ENCODE measurements at places on chromosomes 16 and 17.

DNA sequence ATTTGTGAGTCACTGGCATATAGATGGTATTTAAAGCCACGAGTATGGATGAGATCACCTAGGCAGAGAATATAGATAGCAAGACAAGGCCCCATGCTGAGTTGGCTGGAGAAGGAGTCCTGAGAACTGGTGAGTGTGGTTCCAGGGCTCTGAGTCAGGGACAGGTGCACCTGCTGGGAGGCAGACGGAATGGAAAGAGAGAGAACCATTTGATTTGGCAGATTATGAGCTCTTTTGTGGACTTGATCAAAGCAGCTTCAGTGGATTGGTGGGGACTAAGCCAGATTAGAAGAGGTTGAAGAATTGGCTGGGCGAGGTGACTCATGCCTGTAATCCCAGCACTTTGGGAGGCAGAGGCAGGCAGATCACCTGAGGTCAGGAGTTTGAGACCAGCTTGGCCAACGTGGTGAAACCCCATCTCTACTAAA lies 4.3 kb upstream of the C16orf92 start:
- no peak for DNase-seq

- no peak for DNase-seq
Observed at GRCh38 chr17:72946156-72946555, 146.3 kb downstream of the SLC39A11 start.

DNA sequence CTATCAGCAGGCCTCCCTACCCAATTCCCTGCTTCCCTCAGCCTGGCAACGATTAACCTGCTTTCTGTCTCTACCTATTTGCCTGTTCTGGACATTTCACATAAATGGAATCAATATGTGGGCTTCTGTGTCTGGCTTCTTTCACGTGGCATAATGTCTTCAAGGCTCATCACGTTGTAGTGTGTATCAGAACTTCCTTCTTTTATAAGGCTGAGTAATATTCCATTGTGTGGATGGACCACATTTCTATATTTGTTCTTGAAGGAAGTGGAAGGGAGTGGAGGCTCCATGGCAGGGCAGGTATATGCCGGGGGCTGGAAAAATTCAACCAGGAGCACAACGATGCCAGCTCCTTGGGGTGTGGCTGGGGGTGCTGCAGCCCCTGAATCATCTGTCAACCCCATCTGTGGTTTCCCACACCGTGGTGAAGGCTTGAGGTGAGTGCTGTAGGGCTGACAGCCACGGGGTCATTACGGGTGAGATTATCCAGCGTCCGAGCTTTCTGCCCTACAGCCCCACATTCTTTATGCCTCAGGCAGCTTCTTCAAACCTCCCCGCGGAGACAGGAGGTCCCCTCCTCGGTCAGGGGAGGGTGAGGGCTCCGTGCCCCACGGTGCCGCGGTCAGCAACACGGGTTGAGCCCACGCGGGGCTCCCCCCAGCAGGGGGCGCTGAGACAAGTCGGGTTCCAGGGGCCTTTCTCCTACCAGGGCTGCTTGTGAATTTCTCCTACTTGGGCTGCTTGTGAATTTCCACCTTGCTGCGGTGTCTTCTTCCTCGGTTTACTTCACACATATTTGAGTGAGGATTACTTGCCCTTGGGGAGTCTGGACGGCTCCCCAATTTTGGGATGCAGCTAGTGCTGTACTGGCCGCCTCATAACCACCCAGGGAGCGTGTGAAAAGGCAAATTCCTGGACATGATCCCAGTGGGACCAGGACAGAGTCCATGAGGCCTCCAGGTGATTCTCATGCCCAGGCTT lies 18.3 kb upstream of the WFIKKN2 start:
- peak; percentile 38 for DNase-seq

DNA sequence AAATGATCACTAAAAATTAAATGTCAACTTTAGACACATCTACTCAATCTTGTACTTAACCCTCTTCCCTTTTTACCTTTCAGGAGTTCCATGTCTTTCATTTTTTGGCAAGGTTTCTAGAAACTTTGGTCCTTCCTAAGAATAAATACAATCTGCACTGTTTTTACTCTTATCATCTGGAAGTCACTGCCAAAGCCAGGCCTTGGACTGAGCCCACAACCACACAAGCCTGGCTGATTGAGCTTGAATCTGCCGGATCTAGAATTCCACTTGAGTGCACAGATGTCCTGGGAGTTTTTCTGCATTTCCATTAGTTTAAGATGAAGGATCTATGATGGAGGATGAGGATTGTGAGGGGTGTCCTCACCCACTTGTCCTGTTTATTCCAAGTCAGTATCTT lies 126.1 kb downstream of the VPS53 start:
- DNase-seq, result no peak

DNA sequence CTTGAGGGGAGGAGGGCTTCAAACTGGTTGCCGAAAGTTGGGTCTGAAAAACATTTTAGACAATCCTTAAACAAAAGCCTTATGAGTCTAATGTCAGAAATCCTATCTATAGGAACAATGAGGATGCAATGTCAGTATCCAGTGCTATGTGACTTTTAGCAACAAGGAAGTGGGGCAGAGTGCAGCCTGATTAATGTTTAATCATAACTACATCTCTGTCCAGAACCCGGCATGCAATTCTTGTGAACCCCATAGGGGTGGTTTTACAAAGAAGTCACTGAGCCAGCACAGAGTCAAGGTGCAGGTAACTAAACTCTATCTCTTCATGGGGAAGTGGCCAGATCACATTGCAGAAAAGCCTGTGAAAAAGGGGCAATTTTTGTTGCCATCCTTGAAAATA lies 267.5 kb downstream of the HS3ST4 start:
- DNase-seq, result no peak

GRCh38 chr17:63405741-63406261 lies 40.3 kb downstream of the CYB561 start:
- DNase-seq, result no peak

DNA sequence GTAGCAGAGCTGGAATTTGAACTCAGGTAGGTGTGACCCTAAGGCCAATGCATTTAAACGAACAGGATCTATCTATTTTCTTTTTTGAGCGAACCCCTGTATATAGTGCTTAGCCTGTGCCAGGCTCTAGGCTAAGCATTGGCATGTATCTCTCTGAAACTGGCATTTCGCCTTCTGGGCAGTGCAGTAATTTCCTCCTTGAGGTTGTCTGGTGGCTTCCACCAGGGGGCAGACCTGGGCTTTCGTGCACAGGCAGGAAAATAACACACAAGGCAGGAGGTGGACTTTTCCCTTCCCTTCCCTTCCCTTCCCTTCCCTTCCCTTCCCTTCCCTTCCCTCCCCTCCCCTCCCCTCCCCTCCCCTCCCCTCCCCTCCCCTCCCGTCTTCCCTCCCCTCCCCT lies 34.4 kb upstream of the PRKCB start:
- DNase-seq, result peak; percentile 26

DNA sequence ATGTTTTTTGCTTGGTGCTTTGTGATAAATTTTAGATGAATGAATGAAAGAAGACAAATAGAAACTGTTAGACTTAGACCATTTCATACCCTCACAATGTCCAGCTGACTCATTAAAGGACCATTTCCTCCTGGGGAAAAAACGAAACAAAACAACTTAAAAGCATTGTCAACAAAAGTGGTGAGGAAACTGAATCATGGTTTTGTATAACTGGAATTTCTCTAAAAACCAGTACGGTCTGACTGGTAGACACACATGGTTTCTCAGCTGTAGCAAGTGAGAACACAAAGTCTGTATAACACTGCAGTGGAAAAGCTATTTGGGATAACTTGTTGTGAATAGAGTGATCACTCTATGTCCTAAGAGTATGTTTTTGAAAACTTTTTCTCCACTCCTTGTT lies 5.3 kb upstream of the DDX52 start:
- DNase-seq, result no peak

DNA sequence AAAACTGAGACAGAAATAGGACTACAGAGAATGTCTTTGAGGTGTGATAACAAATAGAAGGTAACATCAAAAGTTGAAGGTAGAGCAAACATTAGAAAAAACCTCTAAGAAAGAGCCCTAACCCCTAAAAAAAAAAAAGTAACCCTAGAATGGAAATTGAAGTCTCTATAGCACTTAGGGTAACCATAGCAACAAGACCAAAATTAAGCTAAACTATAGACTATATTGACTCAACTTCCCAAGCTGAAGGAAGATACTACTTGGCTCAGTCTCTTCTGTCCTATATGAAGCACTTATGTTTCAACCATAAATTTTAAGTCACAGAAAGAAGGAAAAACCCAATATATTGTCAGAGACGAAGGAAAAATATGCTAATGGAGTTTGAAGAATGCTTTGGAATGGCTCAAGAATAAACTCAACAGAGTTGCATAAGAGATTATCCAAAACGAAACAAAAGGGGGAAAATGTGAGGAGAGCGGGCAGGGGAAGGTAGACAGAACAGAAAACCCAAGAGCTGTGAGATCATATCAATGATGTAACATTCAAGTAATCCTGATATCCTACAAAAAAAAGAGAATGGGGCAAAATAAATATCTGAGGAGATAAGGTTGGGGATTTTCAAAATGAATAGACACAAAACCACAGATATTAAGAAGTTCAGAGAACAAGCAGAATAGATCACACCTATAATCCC lies 88.4 kb downstream of the USP32 start:
- no peak for DNase-seq

DNA sequence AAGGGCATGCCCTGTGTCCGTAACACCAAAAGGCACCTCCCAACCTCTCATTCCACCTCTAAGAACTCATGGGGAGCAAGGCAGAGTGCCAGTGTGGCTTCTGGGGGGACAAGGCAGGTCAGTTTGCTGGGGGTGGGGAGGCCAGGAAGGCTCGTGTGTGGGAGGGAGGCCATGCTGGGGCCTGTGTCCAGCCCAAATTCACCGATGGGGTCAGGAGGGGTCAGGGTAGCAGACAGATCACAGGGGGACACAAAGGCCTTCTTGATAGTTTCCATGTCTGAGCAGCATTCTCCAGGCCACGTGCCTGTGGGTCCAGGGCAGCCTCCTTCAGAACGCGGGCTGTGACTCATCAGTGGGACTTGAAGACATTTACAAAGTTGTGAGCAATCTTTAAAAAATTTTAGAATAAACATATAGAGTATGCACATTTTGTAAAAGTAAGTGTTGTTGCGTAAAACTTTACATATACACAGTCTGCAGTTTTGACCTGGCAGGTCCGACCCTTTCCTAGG lies 20.9 kb downstream of the SPACA3 start:
- no peak for DNase-seq

DNA sequence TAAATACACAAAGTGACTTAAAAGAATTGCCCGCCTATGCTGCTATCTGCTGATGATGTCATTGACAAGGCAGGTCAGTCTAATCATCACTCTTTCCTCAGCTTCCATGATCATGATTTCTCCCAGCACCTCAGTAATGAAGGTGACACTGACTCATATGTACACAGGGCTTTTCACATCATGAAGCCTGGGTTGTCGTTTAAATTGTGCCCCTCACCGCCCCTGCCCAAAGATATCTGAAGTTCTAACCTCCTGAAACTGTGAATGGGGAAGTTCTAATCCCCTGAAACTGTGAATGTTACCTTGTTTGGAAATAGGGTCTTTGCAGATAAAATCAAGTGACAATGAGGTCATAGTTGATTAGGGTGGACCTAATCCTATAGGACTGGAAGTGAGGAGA lies 17.4 kb upstream of the GPRC5C start:
- no peak for DNase-seq

GRCh38 chr17:5557990-5558389 lies 26.3 kb downstream of the NLRP1 start:
- DNase-seq, result no peak

- peak; percentile 81 for DNase-seq
Observed at GRCh38 chr17:29589524-29590410, at the start of gene GIT1. Gene GIT1, minus strand, starts transcription at chr17:29589648. Its CDS starts 270 bp downstream, at chr17:29589378.

DNA sequence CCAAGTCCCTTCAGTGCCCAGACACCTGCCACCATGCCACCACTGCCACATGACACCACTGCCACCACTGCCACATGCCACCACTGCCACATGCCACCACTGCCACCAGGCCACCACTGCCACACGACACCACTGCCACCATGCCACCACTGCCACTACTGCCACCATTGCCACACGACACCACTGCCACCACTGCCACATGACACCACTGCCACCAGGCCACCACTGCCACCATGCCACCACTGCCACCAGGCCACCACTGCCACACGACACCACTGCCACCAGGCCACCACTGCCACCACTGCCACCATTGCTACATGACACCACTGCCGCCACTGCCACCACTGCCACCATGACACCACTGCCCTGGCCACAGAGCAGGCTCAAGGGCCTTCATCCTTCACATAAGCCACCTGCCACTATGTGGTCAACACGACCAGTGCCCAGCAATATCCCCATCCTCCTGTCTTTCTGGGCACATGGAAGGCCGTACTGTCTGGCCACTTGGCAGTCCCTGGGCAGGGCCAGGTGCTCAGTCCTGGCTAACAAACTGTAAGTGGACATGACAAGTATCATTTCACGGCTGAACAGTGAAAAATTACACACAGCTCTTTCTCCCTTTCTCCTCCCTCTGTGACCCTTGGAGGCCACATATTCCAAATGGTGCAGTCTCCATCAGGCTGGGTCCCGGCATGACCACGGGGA lies 33.1 kb downstream of the ABR start:
- DNase-seq, result no peak

- no peak for DNase-seq
Observed at GRCh38 chr16:79301051-79301450, 299.5 kb downstream of the MAF start.

DNA sequence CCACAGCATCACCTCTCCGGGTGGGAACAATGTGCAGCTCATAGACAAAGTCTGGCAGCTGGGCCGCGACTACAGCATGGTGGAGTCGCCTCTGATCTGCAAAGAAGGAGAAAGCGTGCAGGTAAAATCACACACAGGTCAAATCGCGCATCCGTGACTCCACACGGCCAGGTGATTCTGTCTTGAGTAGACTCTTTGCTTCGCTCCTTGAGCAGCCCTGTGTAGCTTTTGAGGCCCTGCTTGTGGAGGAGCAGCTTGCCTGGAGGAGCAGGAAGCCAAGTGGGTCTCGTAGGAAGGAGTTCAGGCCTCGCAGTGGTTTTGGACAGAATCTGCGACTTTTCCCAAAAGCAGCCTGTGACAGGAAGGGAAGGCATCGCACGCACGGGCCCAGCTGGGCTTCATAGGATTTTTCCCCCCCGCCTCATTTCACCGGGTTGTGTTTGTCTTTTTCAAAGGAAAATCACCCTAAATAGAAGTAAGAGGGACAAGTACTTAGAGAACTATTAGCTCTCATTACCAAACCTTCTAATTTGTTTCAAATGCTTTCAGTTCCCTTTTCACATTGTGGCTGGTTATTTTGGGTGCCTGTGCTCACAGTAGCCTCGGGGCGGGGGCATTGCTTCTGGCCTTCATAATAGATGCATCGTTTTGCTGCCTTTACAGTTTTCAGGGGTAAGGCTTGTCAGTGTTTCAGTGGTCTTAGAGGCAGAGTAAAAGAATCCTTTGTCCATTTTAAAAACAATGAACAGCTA lies 71.5 kb downstream of the SEC14L1 start:
- no peak for DNase-seq

GRCh38 chr17:77503293-77503655 lies 362.5 kb downstream of the SEC14L1 start:
- peak; percentile 9 for DNase-seq

Measured in uterus (tissue), 4 donors.